CD4-positive, alpha-beta T cell (primary cell): ENCODE measurements at places on chromosomes 2 and 18. TPM values are rescaled to one million over a fixed set of nuclear protein-coding genes. Genes with fewer than 3 reads are reported as not detected.

DNA sequence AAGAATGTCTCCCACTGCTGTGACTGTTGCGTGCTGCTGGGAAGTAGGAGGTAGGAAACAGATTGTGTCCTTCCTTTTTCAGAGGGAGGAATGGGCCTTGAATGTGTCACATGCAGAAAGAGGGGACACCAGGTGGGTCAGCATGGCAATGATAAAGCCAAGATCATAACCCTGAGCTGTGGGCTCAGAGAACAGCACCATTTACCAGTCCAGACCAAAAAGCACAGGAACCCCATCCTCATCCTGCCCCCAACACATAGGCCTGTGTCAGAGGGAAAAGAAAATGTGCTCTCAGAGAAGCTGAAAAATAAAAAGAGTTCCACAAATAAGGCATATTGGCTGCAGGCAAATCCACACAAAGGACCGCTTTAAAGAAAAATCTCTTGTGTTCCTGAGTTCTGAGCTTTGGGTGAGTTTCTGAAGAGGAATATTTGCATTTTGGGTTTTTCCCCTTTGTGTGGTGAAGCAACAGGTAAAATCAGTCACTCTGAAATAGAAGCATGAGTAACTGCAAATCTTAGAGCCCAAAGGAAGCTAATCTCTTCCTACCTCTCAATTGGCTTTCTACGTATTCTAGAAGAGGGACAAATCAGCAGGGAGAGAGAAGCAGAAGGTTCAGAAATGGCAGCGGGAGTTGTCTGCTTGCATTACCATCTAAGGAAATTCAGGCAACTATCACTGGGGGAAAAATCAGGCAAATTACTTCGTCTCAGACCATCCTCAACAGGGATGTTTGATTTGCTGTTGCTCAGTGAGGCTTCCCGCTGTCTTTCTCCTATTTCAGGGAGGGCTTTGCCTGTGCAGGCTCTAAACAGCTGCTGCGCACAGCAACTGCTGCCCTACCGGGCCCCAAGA is 106.8 kb downstream of the BCL11A start:
- no peak for DNase-seq

DNA sequence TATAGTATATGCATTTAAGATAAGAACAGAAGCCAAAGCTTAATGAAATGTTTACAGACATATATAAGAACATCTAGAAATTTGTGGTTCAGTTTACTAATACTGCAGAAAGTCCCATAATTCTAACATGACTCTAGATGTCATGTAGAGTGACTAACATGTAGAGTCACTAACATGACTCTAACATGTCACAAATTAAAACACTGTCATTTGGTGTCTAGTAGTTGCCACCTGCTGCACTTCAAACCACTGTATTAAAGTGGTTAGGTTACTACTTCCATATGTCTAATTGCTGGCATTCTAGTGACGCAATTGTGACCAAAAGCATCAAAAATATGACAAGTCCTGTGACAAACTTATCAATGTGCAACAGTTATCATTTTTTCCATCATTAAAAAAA is 100.2 kb upstream of the WDR75 start:
- no peak for DNase-seq

- DNase-seq: peak; percentile 83
These were observed at the start of the genes CEBPZ and NDUFAF7 for GRCh38 chr2:37231241-37232130. Gene CEBPZ, minus strand, starts transcription at chr2:37231596. Its CDS starts 29 bp downstream, at chr2:37231567. Gene NDUFAF7, plus strand, starts transcription at chr2:37231658. Its CDS starts 48 bp downstream, at chr2:37231706.

- DNase-seq: no peak
These were observed 71.6 kb upstream of the SPTBN1 start for GRCh38 chr2:54384301-54385203.

DNA sequence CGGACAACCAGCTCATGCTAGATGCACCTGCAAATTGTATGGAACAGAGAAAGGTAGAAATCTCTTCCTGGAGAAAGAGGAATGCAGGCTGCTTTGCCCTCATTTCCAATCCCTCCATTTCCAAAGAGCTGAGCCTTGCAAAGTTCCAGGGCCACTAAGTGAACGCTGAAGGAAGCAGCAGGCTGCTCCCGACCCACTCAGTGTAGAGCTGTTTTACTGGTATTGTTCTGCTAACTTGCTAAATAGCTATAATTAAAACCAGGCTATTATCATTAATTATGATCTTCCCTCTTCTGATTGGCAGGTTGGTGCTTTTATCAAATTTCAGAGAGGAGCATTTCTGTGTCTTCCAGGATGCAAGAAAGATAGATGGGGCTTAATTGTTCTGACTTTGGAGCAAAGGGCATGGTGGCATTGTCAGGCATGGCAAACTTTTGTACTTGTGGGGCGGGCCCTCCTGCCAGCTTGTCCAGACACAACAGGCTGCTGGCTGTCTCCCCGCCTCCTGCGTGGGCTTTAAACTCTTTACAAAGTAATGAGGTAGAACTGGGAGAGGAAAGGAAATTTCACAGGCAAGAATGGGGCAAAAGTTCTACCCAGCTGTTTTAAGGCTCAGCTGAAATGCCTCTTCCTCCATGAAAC is 40.2 kb downstream of the ALK start:
- no peak for DNase-seq

- no peak for DNase-seq
These were observed 167.3 kb upstream of the CYRIA start for GRCh38 chr2:16832910-16833309.

DNA sequence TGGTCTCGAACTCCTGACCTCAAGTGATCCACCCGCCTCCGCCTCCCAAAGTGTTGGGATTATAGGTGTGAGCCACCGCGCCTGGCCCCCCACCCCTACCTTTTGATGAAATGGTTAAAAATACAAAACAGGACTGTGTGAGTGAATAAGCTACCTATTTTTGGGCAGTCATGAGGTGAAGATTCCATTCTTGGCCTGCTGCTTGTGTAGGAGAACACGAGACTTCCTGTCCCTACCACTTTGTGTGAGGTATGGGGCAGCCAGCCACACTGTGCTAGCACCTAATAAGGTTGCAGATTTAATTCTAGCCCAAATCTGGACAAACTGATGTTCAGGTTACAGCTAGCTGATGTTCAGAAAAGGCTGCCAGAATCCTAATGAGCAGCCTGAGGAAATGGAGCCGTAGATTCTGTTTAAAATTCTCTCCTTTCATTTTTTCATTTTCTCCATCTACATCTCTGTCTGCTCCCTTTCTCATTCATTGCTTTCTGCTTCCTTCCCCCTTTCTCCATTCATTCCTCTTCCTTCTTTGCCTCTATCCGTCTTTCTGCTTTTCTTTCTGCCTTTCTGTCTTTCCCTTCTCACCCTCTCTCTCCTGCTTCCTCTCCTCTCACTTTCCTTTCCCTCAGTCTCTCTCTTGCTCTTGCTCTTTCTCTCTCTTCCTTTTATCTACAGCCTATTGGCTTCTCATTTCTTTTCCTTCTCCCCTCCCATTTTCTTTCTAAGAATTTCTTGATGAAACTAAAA is 4.6 kb upstream of the LTBP1 start:
- DNase-seq: no peak

GRCh38 chr2:156691014-156691413 is 254.8 kb downstream of the GPD2 start:
- no peak for DNase-seq

DNA sequence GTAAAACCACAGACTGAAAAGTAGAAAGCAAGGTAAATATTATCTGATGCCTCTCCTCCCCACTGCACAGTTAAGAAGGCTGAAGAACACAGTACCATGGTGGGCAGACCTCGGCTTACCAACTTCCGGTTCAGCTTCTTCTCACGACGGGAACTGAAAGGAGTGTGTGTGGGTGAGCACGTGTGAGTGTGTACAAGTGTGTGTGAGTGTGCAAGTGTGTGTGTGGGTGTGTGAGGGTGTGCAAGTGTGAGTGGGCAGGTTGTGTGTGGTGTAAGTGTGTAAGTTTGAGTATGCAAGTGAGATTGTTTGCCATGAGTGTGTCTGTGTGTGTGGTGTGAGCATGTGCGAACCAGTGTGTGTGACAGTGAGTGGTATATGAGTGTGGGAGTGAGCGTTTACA is 103.5 kb downstream of the ADD2 start:
- DNase-seq: no peak

DNA sequence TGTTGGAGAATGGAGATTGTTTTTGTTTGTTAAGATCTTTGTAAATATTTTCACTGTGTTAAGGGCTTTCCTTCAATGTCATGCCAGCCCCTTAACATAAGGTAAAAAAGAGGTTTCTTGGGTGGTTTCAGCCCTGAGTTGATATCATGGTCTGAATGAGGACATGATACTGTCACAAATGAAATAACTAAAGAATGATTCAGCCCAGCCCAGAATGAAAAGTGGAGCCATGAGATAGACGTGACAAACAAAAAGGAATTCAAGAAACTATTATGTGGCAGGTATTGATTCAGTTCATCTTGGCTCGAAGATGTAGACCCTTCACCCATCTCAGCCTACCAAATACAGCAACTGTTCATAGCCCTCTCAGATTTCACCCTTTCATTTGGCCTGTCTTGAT is 88.6 kb upstream of the TTN start:
- DNase-seq: no peak

DNA sequence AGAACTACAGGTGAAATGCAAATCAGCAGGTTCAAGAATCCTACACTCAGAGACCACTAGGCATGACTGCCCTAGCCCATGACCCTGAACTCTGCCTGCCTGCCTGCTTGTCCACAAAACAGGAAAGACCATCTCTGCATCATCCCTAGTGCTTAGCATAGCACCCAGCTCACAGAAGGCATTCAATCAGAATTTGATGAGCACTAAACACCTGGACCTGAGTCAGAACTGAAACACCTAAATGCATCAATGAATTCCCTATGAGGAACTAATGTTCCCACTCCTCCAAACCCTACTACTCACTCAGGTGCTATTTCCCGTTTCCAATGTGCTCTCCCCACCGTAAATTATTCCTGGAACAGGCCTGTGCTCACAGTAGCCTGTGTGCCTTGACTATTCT is 21.7 kb downstream of the MRPS5 start:
- DNase-seq: no peak

GRCh38 chr2:136108463-136108862 is 9.5 kb downstream of the CXCR4 start:
- DNase-seq: no peak

The KATNAL2 gene
- total RNA-seq: 2.0 TPM

DNA sequence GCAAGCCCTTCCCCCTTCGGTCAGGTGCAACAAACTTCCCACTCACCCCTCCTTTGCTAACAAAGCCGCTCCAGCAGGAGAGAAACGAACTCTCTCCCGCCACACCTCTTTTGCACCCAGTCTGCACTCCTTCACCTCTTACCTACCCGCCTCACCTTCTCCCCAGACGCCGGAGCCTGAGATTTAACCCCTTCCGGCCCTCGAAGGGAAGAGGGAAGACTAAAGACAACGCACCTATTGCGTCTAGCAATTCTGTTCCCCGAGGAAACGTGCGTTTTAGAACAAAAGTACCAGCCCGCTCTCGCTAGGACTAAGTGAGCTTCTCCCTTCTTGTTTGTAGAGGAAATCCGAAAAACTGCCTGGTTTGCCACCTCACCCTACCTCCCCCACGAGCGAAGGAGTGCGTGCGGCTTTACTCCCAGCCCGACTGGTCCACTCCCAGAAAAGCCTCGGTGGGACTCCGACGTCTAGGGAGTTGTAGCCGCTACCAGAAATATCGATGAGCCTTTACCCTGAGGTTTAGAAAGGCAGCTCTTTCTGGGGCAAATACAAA is 441 bp upstream of the PEX13 start:
- peak; percentile 71 for DNase-seq

The IL37 gene
- total RNA-seq: not detected

DNA sequence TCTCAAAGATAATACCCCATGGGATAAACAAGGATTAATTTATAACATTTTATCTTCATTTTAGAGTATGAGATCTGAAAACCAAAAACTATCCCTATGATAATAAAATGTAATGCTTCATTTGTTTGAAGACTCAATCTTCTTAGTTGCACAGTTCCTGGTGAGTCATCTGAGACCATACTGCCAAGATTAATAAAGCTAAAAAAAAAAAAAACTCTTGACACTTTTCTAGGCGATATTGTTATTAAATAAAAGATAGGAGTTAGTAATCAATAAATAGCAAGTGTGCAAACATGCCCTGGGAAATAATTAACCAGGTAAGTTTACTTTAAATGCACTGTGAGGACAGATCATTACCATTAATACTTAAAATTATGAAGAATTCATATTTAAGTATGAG is 83.9 kb downstream of the RPE start:
- DNase-seq: no peak
